ENCODE measurements at places on chromosomes 3 and 15.

DNA sequence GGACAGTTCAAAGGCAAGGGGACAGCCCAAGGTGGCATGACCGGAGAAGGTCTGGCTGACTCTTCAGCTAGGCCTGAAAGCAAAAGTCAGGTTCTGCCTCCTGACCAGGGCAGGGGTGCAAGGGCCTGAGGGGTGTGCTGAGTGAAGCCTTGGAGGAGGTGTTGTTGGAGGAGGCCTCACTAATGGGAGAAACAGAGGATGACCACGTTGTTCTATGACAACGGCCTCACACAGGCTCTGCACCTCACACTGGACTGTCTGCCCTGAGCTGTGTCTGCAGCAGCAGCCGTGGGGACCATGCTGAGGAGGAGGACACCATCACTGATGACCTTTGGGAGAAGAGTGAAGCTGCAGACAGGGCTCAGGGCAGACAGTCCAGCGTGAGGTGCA is 116.9 kb upstream of the ABHD17C start:
- DNase-seq: no peak

GRCh38 chr3:17432236-17432635 is 310.2 kb downstream of the TBC1D5 start:
- no peak for DNase-seq

GRCh38 chr3:115859002-115859807 is 235.9 kb downstream of the GAP43 start:
- no peak for DNase-seq

DNA sequence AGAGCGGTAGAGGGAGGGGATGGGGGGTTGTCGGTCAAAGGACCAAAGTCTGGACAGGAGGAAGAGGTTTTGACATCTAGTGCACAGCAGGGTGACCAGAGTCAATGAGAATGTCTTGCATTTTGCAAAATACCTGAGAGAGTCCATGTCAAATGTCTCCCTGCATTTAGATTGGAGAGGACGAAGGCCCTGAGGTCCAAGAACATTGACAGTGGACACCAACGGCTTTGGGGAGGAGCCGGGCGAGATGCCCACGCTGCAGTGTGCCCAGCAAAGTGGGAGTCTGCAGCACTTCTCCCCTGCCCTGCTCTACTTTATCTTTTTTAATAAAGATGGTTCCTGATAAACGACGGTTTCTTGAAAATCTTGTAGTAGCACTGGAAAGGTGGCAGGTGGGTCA is 67.4 kb upstream of the TAMM41 start:
- no peak for DNase-seq

DNA sequence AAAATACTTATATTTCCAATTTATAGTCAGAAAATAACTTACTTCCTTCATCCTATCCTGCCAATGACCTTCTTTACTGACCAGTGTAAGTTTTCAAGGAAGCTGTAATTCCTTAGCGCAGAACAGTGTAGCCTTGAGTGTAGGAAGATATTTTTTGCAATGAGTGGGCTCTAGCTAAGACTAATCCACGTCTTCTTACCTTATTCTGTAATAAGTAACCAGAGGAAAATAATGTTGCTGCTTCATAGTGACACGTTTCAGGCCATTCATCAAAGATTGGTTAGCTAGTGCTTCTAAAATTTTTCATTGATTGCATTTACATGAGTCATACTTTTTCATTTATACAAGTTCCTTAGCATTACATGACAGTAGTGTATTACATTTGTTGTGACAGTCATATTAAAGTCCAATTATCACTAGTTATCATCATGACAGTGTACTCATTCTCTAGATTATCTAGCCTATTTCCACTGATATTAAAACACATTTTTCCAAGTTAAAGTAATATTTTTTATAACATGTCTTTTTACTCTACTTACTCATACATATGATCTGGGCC is 403.8 kb upstream of the EPHA3 start:
- DNase-seq: no peak

DNA sequence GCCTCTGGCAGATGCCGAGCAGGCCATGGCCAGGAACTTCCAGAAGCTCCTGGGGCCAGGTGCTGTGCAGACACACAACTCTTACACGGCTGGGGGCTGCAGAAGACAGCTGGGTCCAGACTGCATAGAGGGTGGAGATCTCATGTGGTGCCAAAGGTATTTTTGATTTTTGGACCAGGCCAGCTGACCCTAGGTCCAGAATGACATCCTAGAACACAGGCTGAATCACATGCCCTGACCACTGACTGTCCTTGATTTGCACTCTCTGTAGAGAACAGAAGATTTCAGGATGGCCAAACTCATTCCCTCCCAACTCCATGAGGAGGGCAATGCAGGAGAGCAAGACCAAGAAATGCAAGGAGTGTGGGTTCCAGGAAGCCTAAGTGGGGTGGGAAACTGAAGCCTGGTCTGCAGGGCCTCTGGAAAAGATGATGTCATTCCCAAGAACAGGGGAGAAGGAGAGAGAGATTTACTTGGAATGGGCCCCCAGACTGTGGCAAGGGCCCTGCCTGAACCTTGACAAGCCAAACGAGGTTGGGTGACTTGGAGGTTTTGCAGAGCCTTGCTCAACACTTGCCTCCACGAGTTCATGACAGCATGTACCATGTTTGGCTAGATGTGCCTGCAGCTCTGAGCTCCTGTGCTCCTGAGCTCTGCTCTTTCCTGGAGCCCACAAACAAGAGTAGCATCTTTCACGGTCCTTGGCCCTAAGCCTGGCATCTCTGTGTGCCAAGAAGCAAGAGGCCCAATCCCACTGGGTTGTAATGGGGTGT is 38.5 kb upstream of the CTSH start:
- no peak for DNase-seq

- DNase-seq: no peak
These were observed 1.3 kb downstream of the CACNA1D start for GRCh38 chr3:53495520-53496391.

- DNase-seq: no peak
These were observed 22.9 kb upstream of the HRH1 start for GRCh38 chr3:11131371-11131770.

GRCh38 chr3:72034986-72035385 is 250.0 kb upstream of the PROK2 start:
- no peak for DNase-seq

- DNase-seq: no peak
These were observed 719.5 kb downstream of the FHIT start for GRCh38 chr3:60531759-60532158.

DNA sequence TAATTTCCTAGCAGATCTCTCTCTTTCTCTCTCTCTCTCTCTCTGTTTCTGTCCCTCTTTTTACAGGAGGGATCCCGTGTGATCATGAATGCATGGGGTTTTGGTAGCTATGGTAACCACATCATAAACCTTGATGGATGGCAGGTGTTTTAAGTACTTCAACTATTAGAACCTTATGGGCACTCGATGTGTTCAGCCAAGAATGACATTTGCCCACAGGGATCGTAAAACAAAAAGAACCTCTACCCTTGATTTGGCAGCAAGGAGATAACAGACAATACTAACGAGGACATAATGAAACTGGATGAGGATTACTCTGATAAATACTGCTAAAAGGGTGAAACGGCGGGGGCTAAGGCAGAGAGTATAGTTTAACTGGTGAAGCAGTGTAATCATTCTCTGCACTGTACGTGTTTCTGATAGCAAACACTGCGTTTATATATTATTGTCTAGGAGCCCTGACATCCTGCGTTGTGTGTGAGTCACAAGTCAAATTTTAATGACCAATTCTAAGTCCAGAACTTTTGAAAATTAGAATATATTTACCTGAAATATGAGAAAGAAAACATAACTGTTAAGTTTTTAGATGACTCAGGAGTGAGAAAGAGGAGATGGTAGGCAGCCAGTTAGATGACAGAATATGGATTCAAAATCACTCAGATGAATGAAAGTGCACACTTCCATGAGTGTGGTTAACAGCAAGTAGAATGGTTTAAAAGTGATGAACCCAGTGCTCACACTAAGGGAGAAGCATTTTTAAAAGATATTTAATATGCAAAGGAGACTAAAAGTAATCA is 80.3 kb downstream of the OTOL1 start:
- no peak for DNase-seq

- DNase-seq: no peak
These were observed 53.7 kb downstream of the SCN11A start for GRCh38 chr3:38998086-38998485.

DNA sequence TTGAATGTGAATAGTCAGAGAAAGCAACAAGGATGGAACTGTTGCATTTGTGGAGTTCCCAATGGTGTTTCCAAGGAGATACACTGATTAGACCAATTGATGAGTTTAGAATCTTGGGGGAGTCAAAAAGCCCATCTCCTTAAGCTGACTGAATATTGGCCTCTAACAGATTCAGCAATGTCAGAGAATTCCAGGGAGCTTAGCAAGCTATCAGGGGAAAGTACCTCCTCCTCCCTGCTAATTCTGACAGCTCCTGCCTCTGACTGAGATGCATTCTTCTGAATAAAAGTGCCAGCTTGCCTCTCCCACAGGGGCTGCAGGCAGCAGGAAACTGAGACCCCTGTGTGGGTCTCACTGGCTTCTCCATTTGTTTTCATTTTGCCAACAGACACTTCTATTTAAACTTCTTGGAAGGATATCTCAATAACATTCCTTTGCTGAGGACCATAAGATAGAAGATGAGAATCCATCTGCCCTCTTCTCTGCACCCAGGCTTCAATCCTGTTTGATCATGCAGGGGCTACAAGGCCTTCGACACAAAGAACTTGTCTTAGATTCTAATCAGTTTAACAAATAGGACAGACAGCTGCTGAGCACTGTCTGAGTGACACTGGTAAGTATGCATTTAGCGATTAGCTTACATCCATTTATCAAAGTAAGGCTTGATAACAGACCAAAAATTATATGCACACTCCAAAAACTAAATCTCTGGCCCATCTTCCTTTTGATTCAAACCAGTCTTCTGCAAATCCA is 1080.8 kb downstream of the TUSC7 start:
- no peak for DNase-seq

GRCh38 chr3:175349168-175349567 is 490.0 kb downstream of the NAALADL2 start:
- DNase-seq: no peak

- no peak for DNase-seq
These were observed 171.4 kb downstream of the SSR3 start for GRCh38 chr3:156383441-156384025.

GRCh38 chr15:91055548-91056331 is 33.3 kb upstream of the VPS33B start:
- DNase-seq: peak; percentile 4

DNA sequence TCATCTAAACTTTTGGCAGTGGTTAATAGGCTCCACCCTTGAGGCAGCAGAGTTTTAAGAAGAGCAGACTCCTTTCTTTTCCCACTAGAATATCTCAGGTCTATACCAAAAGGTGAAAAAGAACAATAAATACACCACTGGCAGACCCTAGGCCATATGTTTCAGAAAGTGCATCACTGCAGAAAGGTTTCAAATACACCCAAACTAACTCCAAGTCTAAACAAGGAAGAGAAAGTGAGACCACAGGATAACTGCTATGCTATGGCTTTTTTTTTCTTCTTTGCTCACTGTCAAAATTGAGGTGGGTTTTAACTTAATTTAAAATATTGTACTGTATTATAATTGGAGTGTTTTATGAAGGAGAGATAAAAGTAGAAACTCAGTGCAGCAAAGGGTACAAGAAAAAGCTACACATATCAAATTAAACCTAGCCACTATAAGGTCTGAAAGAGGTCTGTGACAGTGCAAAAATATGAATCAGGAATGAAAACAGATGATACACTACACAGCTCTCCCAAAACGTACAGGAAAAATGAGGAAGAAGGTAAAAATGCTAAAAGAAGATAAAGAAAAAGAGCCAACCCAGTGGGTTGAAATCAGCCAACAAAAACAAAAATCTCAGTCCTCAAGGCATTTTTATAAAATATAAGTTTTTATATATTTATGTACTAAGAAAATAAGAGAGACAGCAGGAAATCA is 8.4 kb downstream of the SNX4 start:
- no peak for DNase-seq

- no peak for DNase-seq
These were observed 3.1 kb upstream of the TWF2 start for GRCh38 chr3:52242039-52242438.

DNA sequence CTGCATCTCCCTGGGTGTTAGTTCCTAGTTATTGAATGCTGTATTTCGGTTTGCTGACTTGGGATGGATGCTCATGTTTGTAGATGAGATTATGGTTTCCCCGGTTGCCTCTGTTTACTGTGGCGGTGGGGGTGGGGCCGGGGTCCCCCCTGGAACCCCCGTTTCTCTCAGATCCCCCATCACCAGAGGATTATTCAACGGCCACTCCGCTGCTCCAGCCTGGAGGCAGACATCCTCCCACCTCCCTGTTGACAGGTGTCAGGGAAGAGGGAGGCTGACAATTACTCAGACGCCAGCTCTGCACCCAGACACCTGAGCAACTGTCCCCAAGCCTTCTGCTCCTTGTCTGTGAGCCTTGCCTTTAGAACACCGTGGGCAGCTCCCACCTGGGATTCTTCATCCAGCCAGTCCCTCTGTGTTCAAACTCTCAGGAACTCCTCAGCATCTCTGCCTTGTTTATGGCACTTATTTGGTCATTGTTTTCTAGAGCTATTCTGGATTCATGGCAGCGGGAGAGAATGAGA is 95.9 kb upstream of the PRR20G start:
- no peak for DNase-seq

- DNase-seq: no peak
These were observed 110.1 kb upstream of the TPM1 start for GRCh38 chr15:62932436-62932835.

GRCh38 chr15:72063186-72063585 is 54.8 kb downstream of the MYO9A start:
- no peak for DNase-seq

DNA sequence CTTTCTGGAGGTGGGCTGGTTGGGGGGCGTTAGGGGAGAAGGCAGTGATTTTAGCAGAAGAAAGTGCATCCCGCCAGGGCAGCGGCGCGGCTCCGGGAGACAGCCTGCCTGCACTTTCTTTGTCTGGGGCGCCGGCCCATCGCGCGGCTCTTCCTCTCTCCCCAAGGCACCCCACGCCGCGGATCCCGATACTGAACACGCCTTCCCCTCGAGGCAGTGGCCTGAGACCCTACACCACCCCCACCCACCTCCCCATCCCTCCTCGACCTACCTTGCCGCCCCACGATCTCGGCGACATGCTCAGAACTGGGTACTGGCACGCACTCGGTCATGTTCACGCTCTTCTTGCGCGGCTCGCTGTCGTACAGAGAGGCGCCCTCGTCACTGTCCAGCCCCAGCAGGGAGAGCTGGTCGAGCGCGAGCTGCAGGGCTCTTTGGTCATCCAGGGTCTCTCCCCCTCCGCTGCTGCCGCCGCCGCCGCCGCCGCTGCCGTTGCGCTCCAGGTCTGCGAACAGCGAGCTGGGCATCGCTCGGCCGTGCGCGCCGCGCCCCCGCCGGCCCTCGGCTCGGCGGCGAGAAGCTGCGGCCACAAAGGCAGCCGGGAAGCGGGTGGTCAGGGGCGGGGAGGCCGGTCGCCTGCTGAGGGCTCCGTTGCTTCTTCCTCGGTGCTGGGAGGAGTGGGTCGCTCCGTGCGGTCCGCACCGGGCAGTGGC is 483 bp downstream of the MEX3B start:
- no peak for DNase-seq

All from stimulated activated CD4-positive, alpha-beta T cell treated with anti-CD3 and anti-CD28 coated beads, Interleukin-12 subunit alpha, Interleukin-12 subunit beta, amount 100 ng/mL, for 48 hours (primary cell).